ENCODE measurements at places on chromosomes 16 and 17. TPM values are rescaled to one million over a fixed set of nuclear protein-coding genes. Genes with fewer than 3 reads are reported as not detected.

DNA sequence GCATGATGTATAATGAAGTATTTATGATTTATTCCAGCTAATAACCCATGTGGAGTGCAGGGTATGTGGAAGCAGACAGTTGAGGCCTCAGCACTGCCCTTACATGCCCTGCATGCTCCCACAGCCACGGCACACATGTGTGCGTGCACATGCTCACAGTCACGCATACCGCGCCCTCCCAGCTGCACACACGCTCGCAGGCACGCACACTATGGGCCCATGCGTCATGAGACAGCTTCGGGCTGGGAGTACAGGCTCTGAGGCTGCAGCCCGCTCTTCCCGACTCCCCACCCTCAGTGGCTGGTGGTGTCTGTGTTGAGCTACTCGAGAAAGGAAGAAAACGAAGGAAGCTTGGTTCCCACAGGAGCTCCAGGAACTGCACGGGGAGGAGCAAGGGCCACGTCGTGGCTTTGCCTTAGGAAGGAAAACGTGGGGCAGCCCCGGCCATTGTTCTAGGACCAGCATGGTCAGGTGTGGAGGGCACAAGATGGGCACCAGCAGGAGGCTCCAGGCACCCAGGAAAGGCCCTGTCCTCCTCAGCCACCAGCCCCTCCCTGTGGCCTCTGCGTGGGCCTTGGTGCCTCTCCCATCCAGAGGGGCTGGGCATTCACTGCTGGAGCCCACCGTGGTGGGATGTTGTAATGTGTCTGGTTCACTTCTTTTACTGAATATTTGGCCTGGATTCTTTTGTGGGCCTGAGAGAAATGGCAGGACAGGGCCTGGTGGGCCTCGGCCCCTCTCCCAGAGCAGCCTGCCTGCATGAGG lies 27.5 kb upstream of the CDH15 start:
- H3K4me3 ChIP-seq: no peak overlapping the region
- H3K36me3 ChIP-seq: peaks cover 40% of the 10 kb centered on the region
- H3K27me3 ChIP-seq: no peaks in the 10 kb centered on the region
- no peaks in the 10 kb centered on the region for H3K4me1 ChIP-seq
- no peak overlapping the region for H3K27ac ChIP-seq

DHODH gene
- 27.1 TPM for total RNA-seq

TMEM114 gene
- total RNA-seq: not detected

- H3K4me1 ChIP-seq: no peaks in the 10 kb centered on the region
- no peak for DNase-seq
- no peaks in the 10 kb centered on the region for H3K27me3 ChIP-seq
- no peaks in the 10 kb centered on the region for H3K36me3 ChIP-seq
- H3K4me3 ChIP-seq: no peak overlapping the region
These were observed 233.2 kb downstream of the PMP22 start for GRCh38 chr17:15031975-15032374.

- DNase-seq: no peak
- H3K27ac ChIP-seq: no peak overlapping the region
- H3K27me3 ChIP-seq: peaks cover 46% of the 10 kb centered on the region
- no peaks in the 10 kb centered on the region for H3K4me1 ChIP-seq
- H3K4me3 ChIP-seq: no peak overlapping the region
These were observed 61.1 kb upstream of the CIBAR2 start for GRCh38 chr16:85173146-85173980.

GRCh38 chr17:4172356-4172755 lies 29.4 kb downstream of the CYB5D2 start:
- no peak overlapping the region for H3K27ac ChIP-seq
- H3K27me3 ChIP-seq: no peaks in the 10 kb centered on the region
- no peak for DNase-seq
- peaks cover 29% of the 10 kb centered on the region for H3K4me1 ChIP-seq

TMEM204 gene
- total RNA-seq: 17.2 TPM

NHLRC4 gene
- 1.3 TPM for total RNA-seq

GRCh38 chr16:55207693-55208428 lies 116.1 kb upstream of the IRX6 start:
- no peaks in the 10 kb centered on the region for H3K36me3 ChIP-seq
- H3K4me1 ChIP-seq: no peaks in the 10 kb centered on the region
- no peaks in the 10 kb centered on the region for H3K27me3 ChIP-seq
- DNase-seq: no peak
- H3K4me3 ChIP-seq: no peak overlapping the region
- H3K27ac ChIP-seq: no peak overlapping the region

DNA sequence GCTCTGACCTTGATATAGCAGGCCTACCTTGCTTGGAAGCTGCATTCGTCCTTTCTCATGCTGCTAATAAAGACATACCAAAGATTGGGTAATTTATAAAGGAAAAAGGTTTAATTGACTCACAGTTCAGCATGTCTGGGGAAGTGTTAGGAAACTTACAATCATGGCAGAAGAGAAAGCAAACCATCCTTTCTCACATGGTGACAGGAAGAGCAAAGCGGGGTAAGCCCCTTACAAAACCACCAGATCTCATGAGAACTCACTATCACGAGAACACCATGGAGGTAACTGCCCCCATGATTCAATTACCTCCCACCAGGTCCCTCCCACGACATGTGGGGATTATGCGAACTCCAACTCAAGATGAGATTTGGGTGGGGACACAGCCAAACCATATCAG lies 6.0 kb upstream of the MAPT start:
- H3K4me1 ChIP-seq: peaks cover 2% of the 10 kb centered on the region
- no peak overlapping the region for H3K27ac ChIP-seq
- H3K36me3 ChIP-seq: no peaks in the 10 kb centered on the region
- no peak overlapping the region for H3K4me3 ChIP-seq
- peaks cover 21% of the 10 kb centered on the region for H3K27me3 ChIP-seq

Data from activated T-helper 2 cell treated with anti-CD3 and anti-CD28 coated beads, Interferon-gamma antibody, Interleukin-2, Interleukin-4, amounts not matched to agents 10 μg/mL and 5 μg/mL and 100 μg/mL, durations not matched to agents 14 hours and 24 hours and 36 hours (primary cell).